ENCODE measurements at places on chromosomes 2 and 18. TPM values are rescaled to one million over a fixed set of nuclear protein-coding genes. Genes with fewer than 3 reads are reported as not detected.

DNA sequence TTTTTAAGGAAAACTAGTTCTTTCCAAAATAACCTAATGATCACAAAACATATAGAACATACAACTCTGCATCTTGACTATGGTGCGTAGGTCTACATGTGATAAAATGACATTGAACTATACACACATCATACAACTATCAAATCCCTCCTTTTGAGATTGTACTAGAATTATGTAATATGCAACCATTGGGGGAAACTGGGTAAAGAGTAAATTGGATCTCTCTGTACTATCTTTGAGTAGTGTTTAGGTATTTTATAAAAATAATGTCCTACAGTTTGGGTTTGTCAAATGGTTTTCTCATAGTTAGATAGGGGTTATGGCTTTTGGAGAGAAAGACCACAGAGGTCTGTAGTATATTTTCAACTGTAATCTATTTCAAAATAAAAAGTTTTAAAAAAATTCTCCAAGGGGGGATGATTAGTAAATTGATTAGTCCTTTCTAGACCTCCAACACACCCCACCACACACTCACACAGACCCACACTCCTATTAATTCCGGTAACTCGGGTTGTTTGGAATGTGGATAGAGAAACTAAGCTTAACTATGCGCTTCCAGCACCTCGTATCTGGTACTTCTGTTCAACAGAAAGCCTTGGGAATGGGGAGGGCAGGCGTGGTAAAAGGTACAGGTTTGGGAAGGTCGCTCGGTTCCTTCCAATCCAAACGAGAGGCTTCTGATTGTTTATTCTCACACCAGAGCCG, 695 bp upstream of the BIRC6 start:
- no peak for DNase-seq

- no peak for DNase-seq
Measured at GRCh38 chr18:49071778-49072177, 121.0 kb upstream of the SMAD7 start.

DNA sequence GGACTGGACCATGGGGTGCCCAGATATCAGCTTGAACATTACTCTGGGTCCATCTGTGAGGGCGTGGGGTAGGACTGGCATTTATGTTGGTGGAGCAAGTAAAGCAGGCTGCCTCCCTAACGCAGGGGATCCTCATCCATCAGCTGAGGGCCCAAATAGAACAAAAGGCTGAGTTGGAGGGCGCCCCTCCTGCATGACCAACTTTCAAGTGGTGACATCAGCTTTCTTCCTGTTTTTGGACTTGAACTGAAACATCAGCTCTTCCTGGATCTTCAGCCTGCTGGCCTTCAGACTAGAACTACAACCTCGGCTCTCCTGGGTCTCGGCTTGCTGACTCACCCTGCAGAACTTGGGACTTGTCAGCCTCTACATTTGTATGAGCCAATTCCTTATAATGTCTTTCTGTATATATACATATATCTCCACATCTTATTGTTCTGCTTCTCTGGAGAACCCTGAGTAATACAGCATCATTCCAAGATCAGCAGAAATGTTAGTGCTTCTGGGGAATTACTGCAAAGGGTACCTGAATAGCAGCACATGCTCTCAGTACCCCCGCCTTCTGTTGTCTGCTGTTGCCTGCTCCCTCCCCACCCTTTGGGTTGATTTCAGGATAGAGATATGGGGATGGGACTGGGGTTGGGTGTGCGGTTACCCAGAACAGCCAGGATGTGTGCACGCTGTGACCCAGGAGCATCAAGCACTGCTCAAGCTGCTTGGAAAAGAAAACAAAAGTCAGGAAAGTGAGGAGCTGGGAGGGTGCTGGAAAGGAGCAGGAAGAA, 20.0 kb downstream of the TMEM127 start:
- peak; percentile 87 for DNase-seq

DNA sequence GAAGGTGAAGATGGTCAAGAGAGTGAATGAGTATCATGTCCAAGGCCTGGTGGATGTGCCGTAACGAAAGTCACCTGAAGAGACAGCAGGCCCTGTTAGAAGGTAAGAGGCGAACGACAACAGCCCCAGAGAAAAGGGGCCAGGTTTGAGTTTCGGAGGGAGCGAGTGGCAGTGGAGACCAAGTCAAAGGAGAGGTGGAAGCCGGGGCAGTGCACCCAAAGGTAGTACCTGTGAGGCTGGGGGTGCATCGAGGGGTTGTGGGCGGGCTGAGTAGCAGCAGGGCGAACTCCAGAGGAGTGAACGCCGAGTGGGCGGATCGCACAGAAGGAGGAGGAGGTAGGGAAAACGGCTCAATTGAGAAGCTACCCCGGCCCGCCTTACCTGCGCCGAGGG, 358 bp downstream of the USP37 start:
- no peak for DNase-seq

- DNase-seq = peak; percentile 33
Measured at GRCh38 chr2:29923110-29923721, 1.8 kb upstream of the ALK start.

- peak; percentile 15 for DNase-seq
Measured at GRCh38 chr2:46706264-46706983, 209.2 kb downstream of the MCFD2 start.

DNA sequence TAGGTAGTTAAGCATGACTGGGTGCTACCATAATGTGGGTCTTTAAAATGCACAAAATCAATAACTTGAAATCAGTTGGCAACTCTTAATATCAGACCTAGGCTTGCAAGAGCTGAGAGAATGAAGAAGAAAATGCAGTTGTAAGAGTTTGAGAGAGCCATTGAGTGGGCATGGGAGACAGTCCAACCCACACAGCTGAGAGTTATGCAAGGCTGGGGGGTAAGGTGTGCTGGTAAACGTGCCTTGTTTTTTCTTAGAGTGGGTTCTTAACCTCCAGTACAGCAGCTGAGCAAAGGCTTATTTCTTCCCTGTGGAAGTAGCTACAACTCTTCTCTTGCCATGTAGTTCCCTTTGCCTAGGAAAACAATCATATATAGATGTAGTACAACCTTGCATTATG, 20.2 kb upstream of the CCDC178 start:
- DNase-seq = no peak

GRCh38 chr2:104654811-104655210, 199.1 kb upstream of the POU3F3 start:
- DNase-seq = no peak

- peak; percentile 5 for DNase-seq
Measured at GRCh38 chr2:187644486-187644885, 90.3 kb upstream of the TFPI start.

Gene ATF2
- total RNA-seq = 55.9 TPM

Gene CRACDL
- 3.8 TPM for total RNA-seq

Gene PMAIP1
- total RNA-seq = 13.5 TPM

All from endothelial cell of umbilical vein (primary cell).